ENCODE measurements at places on chromosomes 7 and 10. TPM values are rescaled to one million over a fixed set of nuclear protein-coding genes. Genes with fewer than 3 reads are reported as not detected.

The GIMAP5 gene
- total RNA-seq = 23.8 TPM

DNA sequence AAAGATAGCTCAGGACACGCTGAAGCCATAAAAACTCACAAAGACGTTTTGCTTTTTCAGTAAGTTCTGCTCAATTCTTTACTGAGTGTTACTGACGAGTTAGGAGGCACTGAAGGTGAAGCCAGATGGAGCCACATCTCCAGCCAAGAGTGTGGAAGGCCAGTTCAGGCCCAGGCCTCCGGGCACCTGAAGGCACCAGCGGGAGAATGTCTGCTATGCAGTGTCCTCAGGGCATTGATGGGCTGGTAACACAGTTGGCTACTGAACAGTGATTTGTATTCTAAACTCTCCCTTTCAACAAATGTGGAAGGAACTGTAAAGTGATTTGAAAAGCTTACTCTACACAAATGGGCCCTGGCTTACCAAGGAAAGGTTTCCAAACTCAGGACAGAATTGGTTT lies 64.8 kb upstream of the SVIL start:
- DNase-seq = no peak

DNA sequence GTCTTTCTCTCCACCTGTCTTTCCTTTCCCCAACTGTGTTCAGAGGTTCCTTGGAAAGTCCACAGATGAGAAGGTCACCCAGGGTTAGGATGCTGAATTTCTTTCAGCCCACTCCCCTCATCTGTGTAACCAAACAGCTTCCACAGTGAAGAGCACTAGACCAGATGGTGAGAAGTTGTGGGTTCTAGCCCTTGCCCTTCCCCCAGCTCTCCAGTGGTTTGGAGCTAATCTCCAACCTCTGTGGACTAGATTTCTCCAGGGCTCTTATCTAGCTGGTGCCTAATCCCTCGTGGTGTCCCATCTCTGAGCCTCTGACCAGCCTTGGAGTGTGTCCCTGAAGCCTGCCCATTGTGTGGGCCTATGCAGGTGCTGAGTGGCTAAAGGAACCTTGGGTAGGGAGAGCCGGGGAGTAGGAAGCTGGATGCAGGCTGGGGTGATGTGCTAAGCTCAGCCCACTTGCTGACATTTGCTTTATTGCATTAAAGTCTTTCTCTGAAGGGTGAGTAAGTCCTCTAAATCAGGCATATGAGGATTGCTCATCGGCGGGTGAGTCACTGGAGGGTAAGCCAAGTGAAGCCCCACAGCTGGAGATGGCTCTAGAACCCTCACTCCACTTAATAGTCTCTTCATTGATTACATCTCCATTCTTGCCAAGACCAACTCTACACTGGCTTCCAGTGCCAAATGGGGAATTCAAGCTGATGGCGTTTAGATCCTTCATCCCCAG lies 14.9 kb downstream of the DUSP5 start:
- DNase-seq = no peak

DNA sequence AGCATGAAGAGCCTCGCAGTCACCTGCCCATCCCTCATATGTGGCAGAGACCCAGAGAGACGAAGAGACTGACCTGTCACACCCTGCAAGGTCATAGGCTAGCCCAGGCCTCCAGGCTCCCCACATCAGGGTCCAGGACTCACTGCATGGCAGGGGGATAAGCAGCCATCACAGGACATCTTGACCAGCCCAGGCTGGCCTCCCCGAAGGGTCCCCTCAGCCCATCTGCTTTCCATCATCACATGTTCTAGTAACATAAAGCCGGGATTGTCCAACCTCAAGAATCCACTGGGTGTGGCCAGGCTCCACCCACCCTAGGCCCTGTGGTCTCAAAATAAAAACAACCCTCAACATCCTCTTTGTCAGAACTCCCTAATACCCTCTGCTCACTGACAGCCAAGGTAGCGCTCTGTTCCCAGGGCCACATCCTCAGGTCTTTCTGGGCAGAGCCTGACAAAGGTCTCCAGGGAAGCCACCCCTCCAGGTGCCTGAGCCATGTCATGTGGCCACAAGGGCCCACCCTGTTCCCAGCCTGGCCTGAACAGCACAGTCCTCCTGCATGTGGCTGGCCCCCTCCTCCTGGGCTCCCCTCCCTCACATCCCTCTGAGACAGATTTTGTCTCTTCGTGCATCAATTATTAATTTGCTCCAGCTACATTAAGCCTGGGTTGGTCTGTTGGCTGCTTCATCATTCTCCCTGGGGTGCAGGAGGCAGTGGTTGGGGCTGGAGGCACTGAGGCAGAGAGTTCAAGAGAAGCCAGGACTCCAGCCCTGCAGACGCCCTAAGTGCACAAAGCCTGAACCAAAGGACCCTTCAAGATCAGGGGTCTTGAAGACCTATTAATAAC lies 131.8 kb upstream of the UNC5B start:
- no peak for DNase-seq

GRCh38 chr10:131726967-131727366 lies 173.8 kb upstream of the PPP2R2D start:
- no peak for DNase-seq

DNA sequence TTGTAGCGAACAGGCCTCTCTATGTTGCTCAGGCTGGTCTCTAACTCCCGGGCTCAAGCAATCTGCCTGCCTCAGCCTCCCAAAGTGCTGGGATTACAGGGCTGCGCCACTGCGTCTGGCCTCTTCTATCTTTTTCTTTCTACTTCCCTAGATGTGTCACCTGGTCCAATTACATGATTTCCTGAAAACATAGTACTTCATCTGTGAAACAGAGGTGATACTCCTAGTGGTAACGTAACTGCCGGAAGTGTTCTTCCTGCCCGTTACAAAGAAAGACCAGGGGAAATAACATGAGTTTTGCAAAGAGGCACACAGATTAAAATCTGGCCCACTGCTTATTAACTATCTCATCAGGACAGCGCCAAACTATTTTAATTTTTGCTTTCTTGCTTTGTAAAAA lies 18.4 kb upstream of the HGF start:
- no peak for DNase-seq

DNA sequence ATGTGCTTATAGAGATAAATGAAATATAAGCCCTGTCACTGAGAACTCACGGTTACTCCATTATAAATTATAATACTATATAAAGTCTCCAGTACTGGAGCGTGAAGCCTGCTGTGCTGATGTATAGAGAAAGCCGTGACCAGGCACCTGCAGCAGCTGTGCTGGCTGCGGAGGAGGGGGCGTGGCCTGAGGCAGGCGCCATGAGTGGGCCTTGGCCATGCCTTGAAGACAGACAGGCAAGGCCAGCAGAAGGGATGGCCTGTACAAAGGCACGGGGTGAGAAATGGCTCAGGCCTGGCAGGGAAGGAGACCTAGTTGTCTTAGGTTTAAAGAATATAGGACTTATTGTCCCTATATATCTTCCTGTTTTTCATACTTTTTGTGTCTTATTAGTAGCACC lies 218.5 kb upstream of the STK17A start:
- DNase-seq = no peak

The GNAI1 gene
- total RNA-seq = 49.6 TPM

The SERPINE1 gene
- 5.4 TPM for total RNA-seq

DNA sequence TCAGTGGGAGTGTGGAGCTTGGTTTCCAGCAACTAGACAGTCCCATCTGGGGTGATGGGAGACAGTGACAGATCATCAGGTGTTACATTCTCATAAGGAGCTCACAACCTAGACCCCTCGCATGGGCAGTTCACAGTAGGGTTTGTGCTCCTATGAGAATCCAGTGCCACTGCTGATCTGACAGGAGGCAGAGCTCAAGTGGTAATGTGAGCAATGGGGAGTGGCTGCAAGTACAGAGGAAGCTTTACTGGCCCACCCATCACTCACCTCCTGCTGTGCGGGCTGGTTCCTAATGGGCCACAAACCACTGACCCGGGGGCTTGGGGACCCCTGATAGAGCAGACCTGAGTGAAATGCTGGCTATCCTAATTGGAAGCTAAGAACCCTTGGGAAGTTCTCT lies 242.8 kb downstream of the BAMBI start:
- no peak for DNase-seq

DNA sequence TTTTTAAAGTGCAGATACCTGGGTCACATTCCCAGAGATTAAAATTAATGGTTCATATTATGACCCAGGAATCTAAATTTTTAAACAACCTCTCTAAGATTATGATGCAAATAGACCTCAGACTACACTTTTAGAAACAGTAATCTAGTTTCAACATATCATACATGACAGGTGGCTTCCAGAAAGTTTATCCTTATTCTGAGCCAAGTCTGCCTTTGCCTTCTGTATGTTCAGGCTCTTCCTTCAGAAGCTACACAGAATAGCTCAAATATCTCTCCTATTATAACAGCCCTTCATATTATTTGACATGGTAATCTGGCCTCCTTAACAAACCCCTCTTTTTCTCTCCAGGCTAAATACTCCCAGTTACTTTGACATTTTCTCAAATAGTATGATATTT lies 101.9 kb downstream of the FZD1 start:
- no peak for DNase-seq

DNA sequence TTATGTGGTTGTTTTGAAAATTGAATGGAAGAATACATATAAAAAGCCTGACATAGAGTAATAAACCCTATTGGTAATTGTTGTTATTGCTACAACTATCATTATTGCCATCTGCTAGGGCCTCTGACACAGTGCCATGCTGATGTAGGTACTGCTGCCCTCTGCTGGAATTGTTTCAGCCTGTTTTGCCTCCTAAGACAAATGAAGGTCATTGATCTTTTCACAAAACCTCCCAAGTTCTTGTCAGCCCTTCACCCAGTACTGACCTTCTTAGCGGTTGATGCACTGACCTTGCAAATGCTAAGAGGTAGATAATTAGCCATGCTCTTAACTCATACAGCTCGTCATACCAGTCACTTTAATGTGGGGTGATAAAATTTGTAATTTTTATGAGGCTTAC lies 975.2 kb downstream of the SORCS1 start:
- DNase-seq = peak; percentile 28

DNA sequence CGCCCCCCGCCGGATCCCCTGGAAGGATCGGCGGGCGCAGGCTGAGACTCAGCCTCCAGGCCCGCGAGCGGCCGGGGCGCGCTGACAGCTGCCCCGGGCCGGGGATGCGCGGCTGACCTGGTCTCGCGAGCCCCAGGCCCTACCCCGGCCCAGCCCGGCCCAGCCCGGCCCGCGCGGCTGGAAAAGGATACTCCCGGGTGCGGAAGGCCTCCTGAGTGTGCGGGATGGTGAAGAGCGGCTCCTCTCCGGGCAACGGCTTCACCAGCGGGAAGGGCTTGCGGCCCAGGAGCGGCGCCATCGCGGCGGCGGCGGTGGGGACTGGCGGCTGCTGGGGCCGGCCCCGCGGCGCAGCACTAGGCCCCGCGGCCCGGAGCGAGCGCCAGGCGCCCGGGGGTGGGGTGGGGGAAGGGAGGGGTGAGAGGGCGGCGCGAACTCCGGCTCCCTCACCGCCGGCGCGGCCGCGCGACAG lies 423 bp downstream of the BAZ1B start:
- DNase-seq = no peak

The SHTN1 gene
- total RNA-seq = 6.4 TPM

The IDI2 gene
- total RNA-seq = not detected

The FAM241B gene
- 1.0 TPM for total RNA-seq

The SMURF1 gene
- 16.5 TPM for total RNA-seq

The POLR2J2 gene
- total RNA-seq = 6.9 TPM

DNA sequence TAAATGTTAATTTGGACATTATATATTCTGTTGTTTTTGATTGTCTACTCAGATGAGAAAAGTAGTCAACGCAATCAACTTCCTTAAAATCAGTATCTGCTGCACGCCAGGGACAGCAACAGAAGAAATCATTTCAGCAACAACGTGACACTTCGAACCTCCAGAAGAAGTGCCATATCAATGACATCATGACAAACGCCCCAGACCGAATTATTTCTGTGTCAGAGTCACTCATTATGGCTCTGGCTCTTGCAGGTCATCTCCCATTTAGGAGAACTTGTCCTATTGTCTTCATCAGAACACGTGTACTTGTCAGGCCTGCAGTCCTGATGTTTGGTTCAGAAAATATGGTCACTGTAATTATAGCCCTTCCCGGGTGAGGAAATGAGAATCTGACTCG lies 276.3 kb downstream of the ADARB2 start:
- no peak for DNase-seq

GRCh38 chr7:143979359-143979758 lies 20.8 kb upstream of the OR6B1 start:
- DNase-seq = no peak

DNA sequence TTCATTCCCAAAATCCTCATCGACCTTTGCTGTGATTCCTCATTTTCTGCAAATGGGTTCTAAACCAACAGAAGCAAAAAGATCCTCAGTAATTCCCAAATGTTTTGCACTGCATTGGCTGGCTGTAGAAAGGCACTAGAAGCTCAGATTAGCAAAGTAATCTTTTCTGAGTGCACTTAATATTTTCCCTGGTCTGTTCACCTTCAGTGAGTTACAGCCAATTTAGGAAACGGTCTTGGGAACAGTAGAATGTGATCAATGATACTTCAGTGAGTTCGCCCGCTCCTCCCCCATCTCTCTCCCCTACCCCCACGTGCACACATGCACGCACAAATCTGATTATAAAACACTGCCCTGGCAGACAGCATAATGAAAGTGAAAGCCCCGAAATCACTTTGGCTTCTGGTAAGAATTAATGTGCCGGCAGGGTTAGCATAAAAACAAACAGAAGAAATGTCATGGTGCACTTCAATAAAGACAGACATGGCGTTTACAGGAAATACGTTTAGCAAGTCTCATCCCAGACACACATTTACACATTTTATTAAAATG lies 201.3 kb upstream of the CDCA7L start:
- peak; percentile 8 for DNase-seq

DNA sequence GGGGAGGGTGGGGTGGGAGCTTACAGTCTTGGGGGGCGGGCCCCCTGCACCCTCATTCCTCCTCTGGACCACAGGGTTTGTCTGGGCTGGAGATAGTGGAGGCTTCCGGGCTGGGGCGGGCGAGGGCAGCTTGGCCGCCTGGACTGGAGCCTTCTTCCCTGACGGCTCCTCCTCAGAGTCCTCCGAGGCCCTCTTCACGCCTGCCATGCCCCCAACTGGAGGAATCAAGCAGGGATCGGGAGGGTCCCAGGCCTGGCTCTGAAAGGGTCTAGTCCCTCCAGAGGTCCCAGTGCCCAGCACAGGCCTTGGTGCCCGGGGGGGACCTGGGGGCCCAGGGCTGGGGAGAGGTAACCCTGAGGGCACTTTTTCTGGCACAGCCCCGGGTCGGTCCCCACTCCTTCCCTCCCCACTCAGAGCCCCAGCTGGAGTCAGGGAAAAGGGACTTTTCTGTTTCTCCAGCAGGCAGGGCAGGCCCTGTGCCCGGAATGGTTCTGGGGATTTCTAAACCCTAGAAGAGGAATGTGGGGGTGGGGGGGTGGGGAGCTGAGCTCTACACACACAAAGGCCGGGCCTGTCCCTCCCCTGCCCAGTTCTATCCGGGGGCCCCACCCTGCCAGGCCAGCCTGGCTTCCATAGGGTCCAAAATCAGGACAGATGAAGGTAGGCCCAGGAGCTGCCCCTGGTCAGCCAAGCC lies 11.6 kb downstream of the MICALL2 start:
- DNase-seq = peak; percentile 82

- no peak for DNase-seq
Measured at GRCh38 chr7:31646942-31647341, 40.1 kb upstream of the PPP1R17 start.

- DNase-seq = peak; percentile 25
Measured at GRCh38 chr7:41007351-41007751, 695.5 kb downstream of the INHBA start.

- no peak for DNase-seq
Measured at GRCh38 chr10:69633673-69634635, 3.9 kb downstream of the FAM241B start.
